NCI-H1105 (cell line): ENCODE measurements at places on chromosomes 12 and 14.

- no peak for DNase-seq
These were observed 511.1 kb downstream of the RPL10L start for GRCh38 chr14:46140445-46140844.

- no peak for DNase-seq
These were observed 32.1 kb downstream of the DMAC2L start for GRCh38 chr14:50344116-50344775.

GRCh38 chr12:124841558-124841945 is 22.1 kb downstream of the SCARB1 start:
- DNase-seq = no peak

DNA sequence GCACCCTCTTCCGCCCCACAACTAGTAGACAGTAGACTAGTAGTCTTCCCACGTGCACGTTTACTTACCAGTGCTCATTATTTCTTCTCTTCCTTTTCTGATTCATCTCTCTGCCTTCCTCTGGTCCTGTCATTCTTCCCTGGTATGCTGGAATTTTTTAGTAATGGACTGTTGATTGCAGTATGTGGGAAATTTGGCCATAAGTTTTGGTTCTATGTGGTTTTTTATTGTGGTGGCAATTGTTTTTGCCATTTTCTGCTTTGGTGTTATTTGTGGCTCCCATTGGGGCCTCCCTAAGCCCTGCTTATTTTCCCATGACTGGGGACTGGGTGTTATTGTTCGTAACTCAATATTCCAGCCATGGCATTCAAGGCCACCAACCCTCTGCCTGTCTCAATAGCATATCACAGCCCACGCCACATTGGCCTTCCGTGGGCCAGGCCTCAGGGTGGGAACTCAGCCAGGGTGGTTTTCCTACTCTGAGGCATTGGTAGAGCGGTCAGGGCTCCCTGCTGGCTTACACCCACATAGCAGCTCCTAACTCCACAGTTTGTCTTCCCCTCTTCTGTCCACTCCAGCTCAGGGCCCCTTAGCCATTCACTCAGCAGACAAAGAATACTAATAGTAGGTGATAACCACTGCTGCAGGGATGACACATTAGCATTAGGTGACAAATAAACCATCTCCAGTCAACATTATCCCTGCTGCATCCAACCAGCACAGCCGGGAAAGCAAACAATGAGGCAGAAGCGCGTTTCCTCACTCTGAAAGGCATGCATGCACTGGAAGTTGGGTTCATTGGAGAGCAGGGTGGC is 321.5 kb downstream of the CACNA1C start:
- no peak for DNase-seq

DNA sequence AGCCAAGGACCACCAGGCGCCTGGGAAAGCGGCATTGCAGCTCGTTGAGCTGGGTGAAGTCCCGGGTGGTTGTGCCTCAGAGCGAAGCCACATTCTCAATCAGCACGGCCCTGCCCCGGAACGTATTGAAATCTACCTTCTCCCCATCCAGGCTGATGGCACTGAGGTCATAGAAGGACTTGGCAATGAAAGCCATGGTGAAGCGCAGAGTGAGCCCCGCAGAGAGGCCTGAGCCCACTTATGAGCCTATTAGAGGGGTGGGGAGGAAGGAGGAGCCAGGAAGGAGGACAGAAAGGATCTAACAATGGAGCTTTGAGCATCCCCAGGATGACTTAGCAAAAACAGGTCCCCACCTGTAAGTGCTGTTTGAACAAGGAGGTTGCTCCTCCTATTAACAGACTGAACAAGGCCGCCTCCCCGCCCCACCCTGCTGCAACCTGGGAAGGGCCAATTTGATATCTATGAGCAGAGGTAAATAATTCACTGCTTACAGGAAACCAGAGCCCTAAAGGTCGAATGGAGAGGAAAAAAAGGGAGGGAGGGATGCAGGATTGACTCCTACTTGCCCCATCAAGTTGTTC is at the start of gene GPX2:
Gene GPX2, minus strand, starts transcription at position 215 of the 581 bp plus-strand sequence. Its CDS starts 19 bp downstream, at position 196.
- DNase-seq = peak; percentile 66

DNA sequence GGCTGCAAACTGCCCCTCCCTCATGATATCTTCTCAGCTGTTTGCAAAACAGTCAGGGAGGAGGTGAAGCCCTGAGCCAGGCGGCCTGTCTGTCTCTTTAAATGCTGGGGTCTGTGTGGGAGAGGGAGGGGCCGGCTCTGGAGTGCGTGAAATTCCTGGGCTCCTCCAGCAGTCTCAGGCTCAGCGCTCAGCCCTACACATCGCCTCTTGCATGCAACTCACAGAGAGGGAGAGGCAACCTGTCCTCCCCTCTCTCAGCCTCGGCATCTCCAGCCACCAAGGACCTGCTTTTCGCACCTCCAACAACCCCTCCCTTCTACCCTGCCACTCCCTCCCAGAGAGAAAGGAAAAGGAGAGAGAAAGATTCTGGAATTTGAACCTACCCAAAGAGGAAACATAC is at the start of gene NRXN3:
Gene NRXN3, plus strand, starts transcription at position 171 of the 400 bp plus-strand sequence. CDS start 72,721 bp downstream, outside the sequence.
- DNase-seq = peak; percentile 43

DNA sequence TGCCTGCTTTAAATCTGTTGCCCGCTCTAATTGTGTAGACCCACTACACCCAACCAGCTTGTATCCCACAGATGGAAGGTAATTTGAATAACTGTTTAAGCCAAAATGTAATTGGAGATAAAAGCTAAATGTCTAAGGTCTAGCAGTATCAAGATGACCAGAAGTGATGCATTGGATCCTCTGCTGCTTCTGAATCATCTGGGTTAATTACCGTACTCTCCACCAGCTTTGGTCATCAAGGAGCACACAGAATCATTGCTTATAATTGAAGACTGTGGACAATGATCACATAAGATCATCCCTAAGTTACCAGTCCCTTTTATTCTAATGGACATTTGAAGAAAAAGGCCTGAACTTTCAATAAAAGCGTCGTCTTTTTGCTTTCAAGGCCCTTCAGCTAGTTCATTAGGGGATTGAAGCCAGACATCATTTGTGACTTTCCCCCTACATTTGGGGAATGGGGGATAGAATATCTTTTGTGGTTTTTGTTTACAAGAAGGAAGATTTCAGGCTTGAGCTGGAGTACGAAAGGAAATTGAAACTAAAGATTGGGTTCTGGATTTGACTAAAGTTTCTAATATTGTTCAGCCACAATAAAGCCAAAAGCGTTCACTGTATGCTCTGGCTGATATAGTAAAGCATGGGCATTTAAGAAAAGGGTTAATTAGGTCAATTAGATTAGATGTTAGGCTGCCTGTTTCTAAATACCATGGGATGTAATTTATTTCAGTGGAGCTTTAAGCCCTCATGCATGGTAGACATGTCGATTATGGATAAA is 123.2 kb downstream of the CHST11 start:
- DNase-seq = no peak

DNA sequence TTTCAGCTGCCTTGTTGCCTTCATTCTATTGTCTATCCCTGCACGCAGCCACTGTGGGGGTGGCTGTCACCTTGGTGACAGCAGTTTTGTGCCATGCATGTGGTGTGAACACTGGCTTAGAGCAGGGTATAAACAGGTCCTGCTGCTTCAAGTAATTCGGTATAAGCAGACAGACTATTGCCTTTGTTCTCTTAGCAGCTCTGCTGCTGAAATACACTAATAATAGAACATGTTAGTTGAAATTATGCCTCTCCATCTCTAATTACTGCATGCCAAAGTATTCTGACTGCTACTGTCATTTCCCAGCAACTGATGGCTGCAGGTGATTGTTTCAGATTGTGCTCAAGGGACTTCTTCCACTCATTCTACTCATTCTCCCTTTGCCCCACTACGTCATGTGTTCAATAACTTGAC is 34.6 kb downstream of the PTPRO start:
- DNase-seq = peak; percentile 90

- DNase-seq = no peak
These were observed 137.9 kb upstream of the CPSF6 start for GRCh38 chr12:69101505-69101904.

DNA sequence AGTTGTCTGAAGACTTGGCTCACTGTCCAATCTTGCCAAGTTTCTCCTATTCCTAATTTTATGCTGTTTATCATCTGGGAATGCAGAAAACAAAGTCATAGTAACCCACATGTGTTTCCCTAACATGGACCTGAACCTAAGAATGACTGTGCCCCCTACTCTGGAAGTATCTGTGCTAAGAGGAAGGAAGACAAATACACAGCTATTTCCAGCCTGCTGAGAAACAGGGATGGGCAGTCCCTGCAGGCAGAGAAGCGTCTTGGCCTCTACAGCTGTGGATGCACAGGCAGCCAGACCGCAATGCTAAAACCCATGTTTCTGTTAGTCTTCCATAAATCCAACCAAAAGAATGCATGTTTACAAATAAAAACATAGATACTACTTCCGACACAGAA is 56.2 kb downstream of the DUSP16 start:
- DNase-seq = no peak

- no peak for DNase-seq
These were observed 301.8 kb downstream of the NPAS3 start for GRCh38 chr14:33240466-33240865.

DNA sequence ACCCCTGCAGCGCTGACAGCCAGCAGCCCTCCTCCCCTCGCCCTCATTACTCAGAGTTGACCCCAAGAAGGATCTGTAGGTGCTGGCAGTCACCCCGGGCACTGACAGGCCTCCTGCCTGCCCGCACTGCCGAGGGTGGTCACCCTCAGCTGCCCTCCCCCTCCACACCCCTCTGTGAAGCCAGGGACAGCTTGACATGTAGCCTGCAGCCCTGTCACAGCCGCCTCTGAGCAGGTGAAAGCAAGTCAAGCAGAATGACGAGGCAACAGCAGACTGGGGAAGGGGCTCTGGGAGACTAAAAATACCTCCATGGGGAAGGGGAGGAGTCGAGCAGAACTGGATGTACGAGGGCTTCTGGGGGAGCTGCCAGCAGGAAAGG is 178.1 kb downstream of the DPF3 start:
- DNase-seq = no peak

DNA sequence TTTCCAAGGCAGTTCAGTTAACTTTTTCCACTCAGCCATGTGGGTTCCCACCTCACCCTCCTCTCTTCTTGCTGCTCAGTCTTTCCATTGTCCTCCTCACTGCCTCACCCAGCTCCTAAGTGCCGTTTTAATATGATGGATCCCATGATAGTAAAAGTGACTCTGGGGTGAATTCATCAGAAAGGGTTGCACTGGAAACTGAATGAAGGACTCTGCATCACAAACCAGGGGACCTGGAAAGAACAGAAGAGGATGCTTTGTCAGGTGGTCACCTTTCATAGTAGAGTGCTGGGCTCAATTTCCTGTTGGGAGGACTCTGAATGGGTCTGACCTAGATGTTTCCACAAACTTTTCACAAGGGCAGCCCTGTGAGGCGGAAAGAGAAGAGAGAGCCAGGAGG is 67.8 kb upstream of the SLC8A3 start:
- DNase-seq = no peak

- no peak for DNase-seq
These were observed 97.0 kb downstream of the SCARB1 start for GRCh38 chr12:124766727-124767065.

DNA sequence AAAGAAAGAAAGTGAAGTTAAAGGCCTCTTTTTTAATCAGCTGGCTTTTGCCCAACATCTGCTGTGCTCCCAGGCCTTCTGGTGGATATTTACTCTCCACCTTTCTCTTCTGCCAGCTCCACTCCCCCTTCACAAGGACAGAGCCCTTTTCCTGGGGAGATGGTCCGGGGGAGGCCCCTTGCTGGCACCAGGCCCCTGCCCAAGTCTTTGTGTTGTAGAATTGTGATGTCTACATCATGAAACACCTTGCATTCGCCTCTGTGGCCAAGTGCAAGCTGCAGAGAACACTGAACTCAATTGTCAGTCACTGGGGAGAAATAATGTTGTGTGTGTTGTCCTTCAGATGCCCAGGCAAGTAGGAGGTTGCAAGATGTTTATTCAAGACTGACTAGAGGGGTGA is 150.3 kb downstream of the DPF3 start:
- DNase-seq = no peak

- DNase-seq = no peak
These were observed 27.2 kb downstream of the JDP2 start for GRCh38 chr14:75454963-75455546.

- DNase-seq = peak; percentile 48
These were observed at the start of gene RBMS2 for GRCh38 chr12:56521590-56522371. TSS of gene RBMS2 (plus strand) at chr12:56521820. CDS start at chr12:56522024, 204 bp downstream.

DNA sequence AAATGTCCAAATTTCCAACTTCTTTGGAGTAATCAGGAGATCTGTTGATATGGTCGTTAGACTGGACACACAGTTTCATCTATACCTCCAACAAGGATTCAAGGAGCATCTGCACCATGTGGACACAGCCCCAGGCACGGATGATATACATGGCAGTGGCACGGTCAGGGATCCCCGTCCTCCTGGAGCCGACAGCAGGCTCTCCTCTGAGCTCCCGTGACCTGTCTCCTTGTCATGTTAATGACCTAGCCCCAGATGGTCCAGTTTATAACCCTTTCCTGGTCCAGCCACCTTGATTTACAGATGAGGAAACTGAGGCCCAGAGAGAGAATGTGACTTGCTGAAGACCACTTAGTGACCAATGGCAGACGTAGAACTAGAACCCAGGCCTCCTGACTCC is 16.5 kb upstream of the SERPINA4 start:
- DNase-seq = no peak

GRCh38 chr14:104895786-104896661 is 28.7 kb upstream of the PLD4 start:
- DNase-seq = peak; percentile 95

GRCh38 chr12:76504606-76505005 is 55.0 kb downstream of the OSBPL8 start:
- DNase-seq = no peak

DNA sequence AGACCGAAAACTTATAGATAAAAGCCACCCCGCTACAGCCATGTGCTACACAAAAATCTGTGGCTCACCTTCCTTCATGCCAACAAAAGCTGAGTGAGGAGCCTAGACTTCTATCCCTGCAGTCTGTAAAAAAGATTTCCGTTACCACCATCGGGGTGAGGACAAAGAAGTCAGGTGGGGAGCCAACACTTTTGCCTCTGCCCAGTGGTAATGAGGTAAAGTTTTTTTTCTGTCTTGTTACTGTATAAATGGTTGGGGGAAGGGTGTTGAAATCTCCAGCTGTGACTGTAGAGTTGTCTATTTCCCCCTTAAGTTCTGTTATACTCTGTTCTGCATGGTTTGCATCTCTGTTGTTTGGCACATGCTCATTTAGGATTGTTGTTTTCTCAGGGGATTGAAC is 707.8 kb downstream of the FLRT2 start:
- no peak for DNase-seq

GRCh38 chr14:98984719-98985041 is 287.3 kb downstream of the BCL11B start:
- DNase-seq = no peak

DNA sequence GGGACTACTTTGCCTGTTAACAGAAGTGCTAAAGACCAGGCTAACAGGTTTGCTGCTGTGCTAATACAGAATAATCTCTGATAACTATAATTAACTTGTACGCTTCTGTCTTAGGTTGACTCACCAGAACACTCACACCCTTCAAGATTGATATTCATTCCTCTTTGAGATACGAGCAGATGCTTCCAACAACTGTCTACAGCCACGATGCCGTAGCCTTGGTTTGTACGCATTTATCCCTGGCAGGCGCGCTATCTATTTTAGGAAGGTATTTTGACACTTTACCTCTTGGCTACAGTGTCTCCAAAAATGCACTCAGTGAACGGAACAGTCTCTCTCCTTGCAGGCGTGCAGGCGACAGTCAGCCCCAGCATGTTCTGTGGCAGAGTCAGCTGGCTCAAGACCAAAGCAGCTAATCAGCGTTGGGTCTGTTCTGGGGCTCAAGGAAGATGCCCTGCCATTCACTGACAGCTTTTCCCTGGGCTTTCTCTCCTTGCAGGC is 146.4 kb upstream of the PRICKLE1 start:
- DNase-seq = no peak
